Brain (organoid and tissue), 16 donors: ENCODE measurements at places on chromosomes 1 and 21. TPM values are rescaled to one million over a fixed set of nuclear protein-coding genes. Genes with fewer than 3 reads are reported as not detected.

Gene LCE1C
- polyA plus RNA-seq: not detected

Gene OR2M3
- not detected for polyA plus RNA-seq

Gene MYCL
- 7.1 TPM for polyA plus RNA-seq

Gene SMYD3
- 48.0 TPM for polyA plus RNA-seq

DNA sequence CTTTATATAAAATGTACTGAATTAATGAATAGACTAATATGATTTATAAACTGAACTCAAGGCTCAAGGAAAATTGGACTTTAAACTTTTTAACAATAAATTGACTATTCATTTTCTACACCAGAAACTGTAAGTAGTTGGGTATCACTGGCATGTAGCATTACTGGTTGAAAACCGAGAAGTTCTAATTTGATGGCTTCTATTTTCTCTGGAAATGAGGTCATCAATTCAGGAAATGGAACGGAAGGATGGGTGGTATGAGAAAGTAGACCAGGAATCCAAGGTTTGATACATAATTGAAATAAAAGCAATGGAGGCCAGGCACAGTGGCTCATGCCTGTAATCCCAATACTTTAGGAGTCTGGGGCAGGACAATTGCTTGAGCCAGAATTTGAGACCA is 50.4 kb downstream of the RERE start:
- DNase-seq: no peak

- DNase-seq: no peak
These were observed 20.4 kb downstream of the SLC25A33 start for GRCh38 chr1:9559673-9560072.

DNA sequence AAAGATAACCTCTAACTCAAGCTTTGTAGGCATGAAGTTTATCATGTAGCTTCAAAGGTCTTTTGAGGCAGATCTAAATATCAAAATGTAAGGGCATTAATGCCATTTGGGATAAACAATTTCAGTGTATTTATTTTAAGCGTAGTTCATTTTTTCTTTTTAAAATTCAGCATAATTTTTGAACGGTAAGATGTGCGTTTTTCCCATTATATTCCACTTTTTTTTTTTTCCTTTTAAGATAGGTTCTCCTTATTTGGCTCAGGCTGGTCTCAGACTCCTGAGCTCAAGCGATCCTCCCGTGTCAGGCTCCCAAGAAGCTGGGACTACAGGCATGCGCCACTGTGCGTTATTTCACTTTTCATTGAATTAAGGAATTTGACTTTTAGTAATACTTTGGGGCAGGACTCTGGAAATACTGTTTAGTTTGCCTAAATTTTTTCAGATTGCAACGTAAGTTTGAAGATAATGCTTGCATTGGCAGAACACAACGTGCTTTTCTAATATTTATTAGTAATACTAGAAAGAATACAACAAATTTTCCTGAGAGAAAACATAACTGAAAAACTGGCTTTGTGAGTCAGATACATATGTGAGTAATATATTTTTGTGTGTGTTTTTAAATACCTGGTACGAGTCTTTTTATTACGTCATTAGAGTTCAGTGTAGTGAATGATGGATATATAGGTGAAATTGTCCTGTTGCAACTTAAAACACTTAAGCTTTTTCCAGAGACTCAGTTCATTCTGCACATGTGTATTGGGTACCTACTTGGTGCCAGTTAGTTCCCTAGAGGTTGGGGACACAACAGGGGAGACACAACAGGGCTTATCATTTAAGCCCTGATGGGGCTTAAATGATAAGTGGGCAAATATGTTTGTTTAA is 2.2 kb downstream of the RALGPS2 start:
- DNase-seq: peak; percentile 16

DNA sequence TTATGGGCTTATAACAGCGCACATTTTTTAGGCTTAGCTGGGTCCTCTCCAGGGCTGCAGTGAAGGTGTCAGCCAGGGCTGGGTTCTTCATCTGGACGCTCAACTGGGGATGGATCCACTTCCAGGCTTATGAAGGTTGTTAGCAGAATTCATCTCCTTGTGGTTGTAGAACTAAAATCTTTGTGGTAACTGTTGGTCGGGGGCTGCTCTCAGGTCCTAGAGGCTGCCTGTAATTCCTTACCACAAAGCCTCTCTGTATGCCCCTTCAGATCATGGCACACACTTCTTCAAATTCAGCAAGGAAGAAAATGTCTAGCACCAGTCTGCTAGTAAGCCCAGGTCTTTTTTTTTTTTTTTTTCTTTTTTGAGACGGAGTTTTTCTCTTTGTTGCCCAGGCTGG is 40.9 kb upstream of the EPS8L3 start:
- DNase-seq: no peak

DNA sequence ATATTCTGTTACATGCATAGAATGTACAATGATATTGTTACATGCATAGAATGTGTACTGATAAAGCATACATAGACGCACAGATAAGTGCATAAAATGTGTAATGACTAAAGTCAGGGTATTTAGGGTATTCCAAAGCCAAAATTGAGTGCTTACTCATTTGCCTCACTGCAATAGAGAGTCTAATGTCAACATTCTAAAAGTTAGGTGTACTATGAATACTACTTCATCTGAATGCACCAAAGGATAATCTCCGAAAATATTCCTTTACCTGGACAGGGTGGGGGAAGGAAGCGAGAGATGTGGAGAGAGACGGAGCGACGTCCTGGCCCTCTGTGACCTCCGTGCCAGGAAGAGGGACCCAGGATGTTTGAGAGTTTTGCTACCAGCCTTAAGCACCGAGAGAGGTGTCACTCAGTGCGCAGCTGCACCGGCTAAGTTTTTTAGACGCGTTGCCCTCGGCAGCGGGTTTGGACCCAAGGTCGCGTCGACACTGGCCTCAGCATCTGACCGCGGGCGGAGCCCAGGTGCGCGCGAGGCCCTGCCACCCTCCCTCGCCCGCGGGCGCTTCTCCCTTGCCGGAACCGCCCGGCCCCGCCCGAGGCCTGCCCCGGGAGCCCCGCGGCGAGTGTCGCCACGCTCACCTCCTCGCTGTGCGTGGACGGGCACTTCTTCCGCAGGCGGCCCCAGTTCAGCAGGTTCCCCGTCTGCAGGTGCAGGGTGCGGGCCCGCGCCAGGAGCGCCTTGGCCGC is 660 bp downstream of the GCLM start:
- DNase-seq: no peak

- DNase-seq: no peak
These were observed 9.2 kb downstream of the PDE9A start for GRCh38 chr21:42662430-42663199.

DNA sequence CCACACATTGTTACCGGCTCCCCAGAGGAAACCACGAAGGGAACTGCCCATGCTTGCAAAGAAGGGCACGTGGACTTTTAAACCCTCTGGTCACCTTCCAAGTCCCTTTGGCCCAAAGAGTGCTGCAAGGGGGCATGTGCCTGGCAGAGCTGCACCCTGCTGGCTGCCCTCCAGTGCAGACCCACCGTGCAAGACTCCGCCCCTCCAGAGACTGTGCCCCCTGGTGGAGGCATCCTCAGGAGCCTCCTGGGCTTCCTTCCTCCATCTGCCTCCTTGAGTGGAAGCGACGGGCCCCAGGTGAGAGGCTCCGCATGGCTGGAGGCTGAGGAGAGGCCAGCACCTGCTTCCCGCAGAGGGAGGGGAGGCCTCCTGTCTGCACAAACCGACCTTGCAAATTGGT is 100.6 kb downstream of the CRYAA start:
- DNase-seq: no peak

GRCh38 chr1:45583264-45583665 is 576 bp upstream of the NASP start:
- peak; percentile 99 for DNase-seq

DNA sequence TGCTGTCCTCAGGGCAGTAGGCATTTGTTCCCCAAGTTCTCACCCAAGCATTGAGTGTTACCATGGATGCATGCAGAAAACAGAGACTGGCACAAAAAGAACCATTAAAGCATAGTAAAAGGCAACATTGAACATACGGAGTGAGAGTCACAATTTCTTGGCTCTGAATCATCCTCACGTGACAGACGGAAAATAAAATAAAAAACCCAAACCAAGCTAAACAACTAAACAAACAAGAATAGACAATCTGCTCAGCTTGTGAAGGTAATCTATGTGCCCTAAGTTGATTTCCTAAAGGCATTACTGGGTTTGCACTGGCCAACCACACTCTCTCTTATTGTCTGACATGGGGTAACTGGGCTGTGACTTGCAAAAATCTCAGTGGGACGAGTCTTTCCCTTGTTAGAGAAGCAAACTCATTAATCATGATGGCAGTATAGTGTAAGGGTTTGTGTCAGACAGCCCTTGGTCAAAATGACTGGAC is 306.0 kb downstream of the ASTN1 start:
- DNase-seq: no peak

DNA sequence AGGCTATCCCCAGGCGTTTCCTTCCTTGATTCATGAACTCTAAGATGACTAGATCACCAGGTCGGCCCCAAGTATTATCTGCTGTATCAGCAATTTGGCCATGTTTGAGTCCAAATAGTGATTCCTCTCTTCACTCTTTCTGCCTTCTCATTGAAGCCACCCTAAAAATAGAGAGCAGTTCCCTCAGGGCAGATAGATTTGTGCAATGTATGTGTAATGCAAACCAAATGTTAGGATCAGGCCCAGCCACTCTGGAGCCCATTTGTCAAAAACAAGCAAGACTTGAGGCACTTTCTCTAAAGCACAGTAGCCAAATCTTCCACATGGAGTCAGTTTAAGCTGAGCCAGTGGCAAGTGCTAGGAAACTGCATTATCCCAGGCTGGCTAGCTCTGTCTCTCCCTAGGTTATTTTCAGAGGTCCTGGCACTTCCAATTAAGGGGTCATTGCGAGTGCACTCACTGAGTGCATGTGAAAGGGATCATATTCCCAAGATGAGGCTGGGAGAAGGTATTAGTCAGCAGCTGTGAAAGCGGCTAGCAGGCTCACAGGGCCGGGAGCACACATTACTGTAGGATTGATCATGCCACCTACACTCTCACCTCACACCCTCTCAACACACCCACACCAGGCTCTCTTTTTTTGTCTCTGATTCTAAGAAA is 97.9 kb upstream of the RAB3GAP2 start:
- peak; percentile 47 for DNase-seq

- DNase-seq: no peak
These were observed 19.8 kb downstream of the KMO start for GRCh38 chr1:241551759-241552638.

DNA sequence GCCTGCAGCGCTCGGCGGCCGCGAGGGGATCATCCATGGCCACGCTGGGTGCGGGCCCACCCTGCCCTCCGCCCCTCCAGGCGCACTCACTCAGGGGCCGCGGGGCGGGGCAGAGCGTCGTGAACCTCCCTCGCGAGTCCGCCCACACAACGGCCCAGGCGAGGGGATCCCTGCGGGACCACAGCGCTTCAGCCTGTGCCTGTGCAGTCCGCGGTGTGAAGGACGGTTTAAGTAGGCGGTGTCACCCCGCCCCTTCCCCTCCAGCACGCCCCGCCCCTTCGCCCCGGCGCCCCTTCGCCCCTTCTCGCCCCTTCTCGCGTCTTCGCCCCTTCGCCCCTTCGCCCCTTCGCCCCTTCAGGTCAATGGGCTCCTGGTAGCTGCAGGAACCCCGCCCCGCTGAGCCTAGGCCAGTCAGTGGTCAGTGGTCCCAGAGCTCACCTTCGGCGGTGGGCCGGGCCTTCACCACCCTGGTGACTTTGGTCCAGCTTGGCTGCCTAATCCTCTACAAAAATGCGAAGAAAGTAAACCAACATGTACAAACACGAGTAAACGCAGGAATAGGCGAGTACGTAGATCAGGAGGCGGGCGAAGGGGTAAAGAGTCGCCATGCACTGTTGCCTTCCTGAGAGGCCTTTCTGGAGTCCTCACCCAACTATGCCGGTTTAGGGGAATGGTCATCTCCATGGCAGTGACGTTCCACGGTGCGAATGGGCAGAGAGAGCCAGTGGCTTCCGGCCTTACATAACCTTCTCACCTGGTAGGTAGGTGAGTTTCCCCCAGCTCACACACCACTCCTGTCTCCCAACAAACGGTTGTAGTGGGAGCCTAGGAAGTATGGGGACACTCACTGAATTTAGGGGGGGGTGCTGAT is 19.6 kb upstream of the DMRTB1 start:
- DNase-seq: no peak

DNA sequence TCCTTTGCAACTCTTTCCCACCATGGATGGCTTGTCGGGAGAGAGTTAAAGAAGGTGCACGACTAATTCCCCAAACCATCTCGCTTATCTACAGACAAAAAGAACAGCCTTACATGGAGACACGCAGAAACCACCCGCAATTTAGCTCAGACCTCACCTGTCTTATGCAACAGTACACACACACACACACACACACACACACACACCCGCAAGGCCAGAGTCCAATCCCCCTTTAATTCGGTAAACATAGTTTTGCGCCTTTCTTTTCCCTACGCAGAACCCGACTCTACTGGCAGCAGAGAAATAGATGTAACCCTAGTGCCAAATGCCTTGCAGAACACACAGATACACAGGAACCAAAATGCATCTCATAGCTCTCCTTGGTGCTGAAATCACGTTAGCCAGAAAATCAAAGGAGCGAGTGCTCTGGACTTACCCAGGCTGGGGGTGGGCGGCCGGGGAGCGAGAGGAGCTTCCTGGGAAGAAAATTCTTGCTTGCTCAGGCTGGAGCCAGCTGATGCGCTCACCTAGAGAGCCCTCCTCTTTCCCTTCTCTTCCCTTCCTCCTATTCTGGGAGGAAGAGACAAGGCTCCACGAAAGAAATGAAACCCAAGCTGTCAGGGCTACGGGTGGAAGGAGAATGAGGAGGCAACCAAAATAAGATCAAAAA is 470 bp downstream of the TNR start:
- DNase-seq: peak; percentile 74

DNA sequence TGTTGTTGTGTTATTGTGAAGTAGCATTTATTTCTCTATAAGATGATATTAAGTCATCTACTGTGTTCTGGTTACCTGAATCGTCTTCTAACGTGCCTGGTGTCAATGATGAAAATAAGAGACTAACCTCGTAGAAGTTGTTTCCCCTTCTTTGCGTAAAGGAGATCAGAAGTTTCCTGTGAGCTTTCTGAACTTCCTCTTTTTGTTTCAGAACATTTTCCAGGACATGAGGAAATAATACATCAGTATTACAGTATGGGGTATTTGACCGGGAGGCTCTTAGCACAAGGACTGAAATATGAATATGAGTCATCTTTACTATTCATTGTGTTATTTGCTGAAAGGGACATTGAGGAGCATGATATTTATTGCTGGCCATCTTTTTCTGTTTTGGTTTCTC is 1.3 kb downstream of the ST6GALNAC3 start:
- no peak for DNase-seq
